ENCODE measurements at places on chromosomes 7 and 10. TPM values are rescaled to one million over a fixed set of nuclear protein-coding genes. Genes with fewer than 3 reads are reported as not detected.

Gene MYOZ1
- 0.17 TPM for total RNA-seq

Gene LBX1
- not detected for total RNA-seq

Gene CRYGN
- total RNA-seq = 1.3 TPM

Gene HMX2
- total RNA-seq = not detected

Gene BHLHA15
- total RNA-seq = not detected

Gene NXPH1
- not detected for total RNA-seq

Gene WEE2
- not detected for total RNA-seq

Gene CCL24
- total RNA-seq = not detected

Gene SEMA3E
- 29.2 TPM for total RNA-seq

Gene ITPRID1
- total RNA-seq = not detected

DNA sequence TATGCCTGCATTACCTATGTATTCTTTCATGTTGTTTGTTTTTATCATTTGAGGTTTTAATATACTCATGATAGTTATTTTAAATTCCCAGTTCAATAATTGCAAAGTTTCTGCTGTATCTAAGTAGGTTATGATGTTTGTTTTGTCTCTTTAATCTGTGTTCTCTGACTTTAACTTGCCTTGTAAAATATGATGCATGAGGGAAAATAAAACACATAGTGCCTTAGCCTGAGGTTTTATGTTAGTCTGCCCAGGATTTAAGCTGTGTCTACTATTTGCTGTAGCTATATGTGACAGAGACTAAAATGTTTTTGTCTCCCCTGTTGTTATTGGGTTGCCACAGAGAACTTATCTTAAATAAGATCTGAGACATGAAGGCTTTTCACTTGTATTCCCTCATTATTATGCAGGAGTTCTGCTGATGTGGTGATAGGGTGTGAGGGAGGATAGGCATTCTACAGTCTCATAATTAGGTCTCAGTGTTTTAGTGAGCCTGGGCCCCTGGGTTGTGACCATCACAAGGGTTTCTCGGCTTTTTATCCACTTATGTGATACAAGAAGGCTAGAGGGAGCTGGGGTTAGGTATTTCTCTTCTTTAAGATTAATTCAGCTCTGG lies 582.5 kb downstream of the CNTNAP2 start:
- no peak for DNase-seq

GRCh38 chr10:119505588-119506315 lies 36.8 kb downstream of the RGS10 start:
- no peak for DNase-seq

- no peak for DNase-seq
Measured at GRCh38 chr10:33332183-33333065, 2.0 kb downstream of the NRP1 start.

GRCh38 chr10:71963351-71964097 lies 671 bp upstream of the CHST3 start:
- DNase-seq = no peak

GRCh38 chr7:148773334-148773733 lies 74.6 kb downstream of the CUL1 start:
- no peak for DNase-seq

DNA sequence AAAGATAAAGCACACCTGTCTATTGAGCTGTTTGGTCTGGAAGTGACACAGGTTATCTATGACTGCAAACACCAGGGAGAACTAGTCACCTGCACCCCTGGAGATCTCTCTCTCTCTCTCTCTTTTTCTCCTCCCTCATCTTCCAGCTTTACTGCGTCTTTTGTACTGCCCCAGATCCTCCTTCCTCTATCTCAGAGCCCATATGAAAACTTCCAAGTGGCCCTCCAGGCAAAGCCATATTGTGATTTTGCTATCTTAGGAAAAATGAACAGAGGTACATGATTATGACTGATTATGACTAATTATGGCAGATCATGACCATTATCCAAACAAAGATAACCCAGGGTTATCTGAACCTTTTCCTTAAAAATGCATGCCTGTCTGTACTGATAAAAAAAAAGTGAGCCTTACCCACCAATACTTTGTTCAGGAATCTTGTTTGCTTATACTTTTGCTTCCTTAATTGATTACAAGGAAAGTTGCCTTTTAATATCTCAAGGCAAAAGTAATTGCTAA lies 12.6 kb upstream of the EPHB6 start:
- no peak for DNase-seq

GRCh38 chr10:71081912-71082311 lies 130.5 kb upstream of the UNC5B start:
- peak; percentile 80 for DNase-seq

- no peak for DNase-seq
Measured at GRCh38 chr10:122087436-122087835, 98.5 kb downstream of the TACC2 start.

DNA sequence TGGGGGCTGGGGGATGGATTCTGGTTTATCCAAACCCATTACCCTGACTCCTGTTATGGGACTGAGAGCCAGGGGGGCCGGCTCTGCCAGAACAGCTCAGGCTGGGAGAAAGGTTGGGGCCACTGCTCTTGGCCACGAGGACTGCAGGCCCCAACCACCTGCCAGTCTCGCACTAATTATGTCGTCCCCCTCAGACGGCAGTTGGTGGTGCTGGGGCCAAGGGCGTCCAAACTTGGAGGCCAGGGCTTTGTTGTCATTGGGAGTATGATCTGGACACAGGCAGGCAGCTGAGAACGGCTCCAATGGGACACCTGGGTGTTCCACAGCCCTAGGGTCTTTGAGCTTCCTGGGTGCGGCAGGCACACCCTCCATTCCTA lies 34.7 kb downstream of the DRGX start:
- DNase-seq = peak; percentile 57

- no peak for DNase-seq
Measured at GRCh38 chr10:74888962-74889661, 62.7 kb downstream of the KAT6B start.

DNA sequence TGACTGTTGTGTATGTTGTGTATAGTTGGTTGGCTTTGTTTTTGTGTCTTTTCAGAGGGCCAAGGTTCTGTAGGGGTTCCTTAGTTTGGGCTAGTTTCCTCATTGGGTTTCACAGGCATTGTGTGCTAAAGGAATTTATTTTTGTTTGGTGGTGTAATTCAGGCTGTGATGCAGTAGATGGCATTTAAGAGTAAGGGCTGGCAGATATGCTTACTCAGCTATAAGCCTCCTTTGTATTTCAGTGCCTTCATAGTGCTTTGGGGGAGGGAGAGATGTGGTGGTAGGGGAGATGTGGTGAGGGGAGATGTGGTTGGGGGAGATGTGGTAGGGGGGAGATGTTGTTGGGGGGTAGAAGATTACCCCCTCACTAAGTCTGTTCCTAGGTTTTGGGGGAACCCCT lies 91.7 kb downstream of the SLC25A40 start:
- DNase-seq = no peak

- peak; percentile 70 for DNase-seq
Measured at GRCh38 chr10:1882180-1882579, 144.9 kb upstream of the ADARB2 start.

- peak; percentile 7 for DNase-seq
Measured at GRCh38 chr10:50653142-50653541, 29.4 kb upstream of the SGMS1 start.

- DNase-seq = no peak
Measured at GRCh38 chr10:59283456-59284091, 78.8 kb downstream of the FAM13C start.

GRCh38 chr7:54847921-54848320 lies 88.9 kb upstream of the SEC61G start:
- no peak for DNase-seq

DNA sequence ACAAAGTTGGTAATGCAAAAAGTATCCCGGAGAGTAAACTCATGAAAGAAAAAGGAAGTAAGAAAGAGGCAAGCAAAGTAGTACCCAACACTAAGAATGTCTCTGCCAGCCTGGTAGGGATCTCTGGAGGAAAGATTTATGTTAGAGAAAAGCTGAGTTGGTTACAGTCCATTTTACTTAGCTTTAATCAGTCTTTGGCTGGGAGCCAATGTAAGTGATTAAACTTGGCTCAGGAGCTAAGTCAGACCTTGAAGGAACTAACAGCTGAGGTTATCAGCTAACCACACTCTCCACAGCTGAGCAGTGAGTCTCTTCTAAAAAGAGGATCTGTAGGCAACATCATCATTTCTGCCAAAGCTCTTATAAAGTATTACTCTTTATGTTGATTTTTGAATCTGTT lies 148.0 kb downstream of the ANKRD7 start:
- no peak for DNase-seq

- DNase-seq = no peak
Measured at GRCh38 chr7:132783824-132784223, 207.6 kb upstream of the PLXNA4 start.

GRCh38 chr7:40137563-40137962 lies 2.8 kb downstream of the SUGCT start:
- DNase-seq = no peak

- DNase-seq = no peak
Measured at GRCh38 chr7:112031689-112032088, 174.5 kb downstream of the DOCK4 start.

GRCh38 chr10:34637418-34637911 lies 177.6 kb downstream of the PARD3 start:
- no peak for DNase-seq

DNA sequence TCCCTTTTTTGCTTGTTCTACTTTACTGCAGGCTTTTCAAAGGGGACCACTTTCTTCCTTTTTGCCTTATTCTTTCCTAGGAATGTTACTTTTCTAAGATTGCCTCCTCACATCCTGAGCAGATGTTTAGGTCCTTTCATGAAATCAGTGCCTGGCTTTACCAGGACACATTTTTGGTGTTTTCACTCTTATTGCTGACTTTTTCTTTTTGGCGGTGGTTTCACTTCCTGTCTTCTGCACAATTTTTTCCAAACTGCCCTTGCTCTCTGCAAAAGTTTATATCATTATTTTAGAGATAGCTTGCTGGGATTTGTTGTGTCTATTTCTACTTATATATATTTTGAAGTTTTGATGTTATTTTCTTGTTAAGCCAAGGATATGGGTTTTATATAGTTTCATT lies 332.2 kb upstream of the MTPN start:
- DNase-seq = no peak

DNA sequence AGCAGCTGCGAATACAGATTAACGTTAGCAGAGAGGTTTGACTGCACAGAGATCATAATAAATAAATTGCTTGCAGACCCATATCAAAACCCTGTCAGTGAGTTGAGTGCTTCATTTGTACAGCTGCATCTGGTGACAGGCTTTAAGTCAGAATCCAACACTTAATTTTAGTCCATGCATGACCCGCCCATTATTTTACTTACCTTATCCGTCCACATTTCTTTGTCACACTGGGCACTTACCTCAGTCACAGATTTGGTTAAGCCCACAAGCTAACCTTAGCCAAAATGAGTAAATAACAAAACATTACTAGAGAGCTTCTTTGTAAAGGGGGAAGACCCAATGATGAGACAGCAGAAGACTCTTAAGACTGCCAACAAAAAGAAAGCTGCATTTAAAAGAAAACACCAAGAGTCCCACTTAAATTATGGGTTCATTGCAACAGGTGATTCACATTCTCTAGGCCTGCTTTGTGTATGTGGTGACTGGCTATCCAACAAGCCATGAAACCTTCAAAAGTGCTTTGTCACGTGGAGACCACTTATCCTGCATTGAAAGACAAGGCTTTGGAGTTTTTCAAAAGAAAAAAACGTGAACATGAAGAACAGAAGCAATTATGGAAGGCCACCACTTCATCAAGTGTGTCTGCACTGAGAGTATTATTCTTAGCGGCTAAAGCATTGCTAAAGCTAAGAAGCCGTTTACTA lies 32.2 kb downstream of the PHTF2 start:
- no peak for DNase-seq

- DNase-seq = no peak
Measured at GRCh38 chr7:42012786-42013360, 224.1 kb downstream of the GLI3 start.

DNA sequence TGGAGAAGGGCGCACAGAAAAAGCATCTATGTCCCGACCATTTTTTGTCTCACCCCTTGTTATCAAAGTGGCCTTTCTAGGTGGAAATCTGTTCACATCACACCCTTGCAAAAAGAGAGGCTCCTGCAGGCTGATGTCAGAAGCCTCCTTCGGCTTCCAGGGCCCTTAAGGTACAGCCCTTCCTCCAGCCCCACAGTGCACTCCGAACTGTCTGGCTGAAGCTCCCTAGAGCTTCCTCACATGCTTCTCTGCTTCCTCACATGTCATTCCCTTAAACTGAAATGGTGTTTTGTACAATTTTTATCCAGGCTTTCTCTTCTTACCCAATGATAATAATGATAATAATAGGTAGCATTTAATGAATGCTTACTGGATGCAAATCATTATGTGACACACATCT lies 210.3 kb downstream of the INHBA start:
- no peak for DNase-seq

DNA sequence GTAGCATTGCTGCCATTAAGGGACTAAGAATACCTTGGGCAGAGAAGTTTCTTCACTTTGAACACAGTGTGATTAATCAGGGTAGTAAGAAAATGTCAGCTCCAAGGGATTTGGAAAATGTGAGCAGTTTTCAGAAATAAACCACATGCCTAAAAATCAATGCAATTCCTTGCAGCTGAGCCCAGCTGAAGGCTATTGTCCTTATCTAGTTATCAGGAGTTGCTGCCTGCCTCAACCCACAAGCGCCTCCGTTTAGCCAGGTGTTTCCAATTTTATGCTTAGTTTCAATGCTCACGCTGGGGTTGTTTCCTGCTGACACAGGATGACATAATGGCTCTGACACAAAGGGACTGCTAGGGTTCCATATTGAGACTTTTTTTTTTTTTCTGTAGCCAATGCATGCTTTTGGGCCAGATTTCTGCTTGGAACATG lies 132.3 kb upstream of the ANK3 start:
- no peak for DNase-seq

GRCh38 chr7:584820-585219 lies 65.2 kb upstream of the PDGFA start:
- no peak for DNase-seq

GRCh38 chr10:30645340-30645827 lies 15.8 kb upstream of the LYZL2 start:
- no peak for DNase-seq

DNA sequence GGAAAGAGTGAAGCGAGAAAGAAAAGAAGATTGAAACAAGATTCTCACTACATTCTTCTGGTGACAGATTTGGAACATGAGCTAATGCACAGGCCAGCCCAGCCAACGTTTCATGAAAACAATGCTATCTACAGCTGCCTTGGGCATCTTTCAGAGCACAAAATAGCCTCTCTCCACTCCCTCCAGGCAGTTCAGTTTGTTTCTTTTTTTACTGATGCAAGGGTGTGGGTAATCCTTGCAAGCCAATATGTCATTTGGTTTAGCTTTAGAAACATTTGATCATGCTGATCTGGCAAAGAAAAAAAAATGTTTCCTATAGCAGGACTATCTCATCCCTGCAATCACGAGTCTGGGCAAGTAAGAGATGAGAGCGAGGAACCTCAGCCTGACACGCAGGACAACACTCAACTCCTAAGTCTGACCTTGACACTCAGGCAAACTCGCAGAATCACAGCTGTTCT lies 35.9 kb downstream of the SVIL start:
- no peak for DNase-seq

- no peak for DNase-seq
Measured at GRCh38 chr7:69816501-69816900, 218.2 kb downstream of the AUTS2 start.

GRCh38 chr7:22854158-22855048 lies 31.8 kb upstream of the TOMM7 start:
- peak; percentile 98 for DNase-seq
